ENCODE measurements at places on chromosomes 3 and 15. TPM values are rescaled to one million over a fixed set of nuclear protein-coding genes. Genes with fewer than 3 reads are reported as not detected.

The GOLGA6L4 gene
- 0.39 TPM for total RNA-seq

The THBS1 gene
- total RNA-seq = 64.6 TPM

The SOX14 gene
- total RNA-seq = not detected

The IQCF5 gene
- total RNA-seq = not detected

The TTBK2 gene
- 3.0 TPM for total RNA-seq

The TEX264 gene
- 74.3 TPM for total RNA-seq

The SKOR1 gene
- not detected for total RNA-seq

The RNU5B-1 gene
- not detected for total RNA-seq

The LAMB2 gene
- 72.0 TPM for total RNA-seq

The ZWILCH gene
- total RNA-seq = 40.0 TPM

The RAB8B gene
- 14.1 TPM for total RNA-seq

The DGKG gene
- total RNA-seq = 5.8 TPM

The PEX5L gene
- not detected for total RNA-seq

The LRTM1 gene
- total RNA-seq = not detected

The CCK gene
- total RNA-seq = 1.7 TPM

The GOLGA6D gene
- total RNA-seq = not detected

The IL20RB gene
- 0.99 TPM for total RNA-seq

The KATNBL1 gene
- 33.4 TPM for total RNA-seq

The GOLGA8H gene
- 2.9 TPM for total RNA-seq

The PPARG gene
- 42.1 TPM for total RNA-seq

The C3orf49 gene
- not detected for total RNA-seq

The CILP gene
- total RNA-seq = 0.67 TPM

The EPHB1 gene
- 0.24 TPM for total RNA-seq

The MINAR1 gene
- 0.59 TPM for total RNA-seq

The CCR1 gene
- not detected for total RNA-seq

The NOX5 gene
- 0.18 TPM for total RNA-seq

The SYNPR gene
- not detected for total RNA-seq

The RARB gene
- 16.5 TPM for total RNA-seq

The NUP210 gene
- total RNA-seq = 25.7 TPM

The TMEM41A gene
- total RNA-seq = 19.6 TPM

The LRRC3B gene
- total RNA-seq = not detected

The CCDC13 gene
- total RNA-seq = 0.61 TPM

The SEMA3B gene
- 7.7 TPM for total RNA-seq

The PLA2G4E gene
- total RNA-seq = not detected

The RFTN1 gene
- total RNA-seq = 3.6 TPM

The SLC7A14 gene
- not detected for total RNA-seq

The TRPM7 gene
- 26.7 TPM for total RNA-seq

The FOXB1 gene
- not detected for total RNA-seq

The CLDN1 gene
- 18.2 TPM for total RNA-seq

The SLCO2A1 gene
- 0.38 TPM for total RNA-seq

The BMF gene
- total RNA-seq = 2.4 TPM

The FAM240A gene
- not detected for total RNA-seq

The VEPH1 gene
- total RNA-seq = 0.25 TPM

The ZNF660 gene
- not detected for total RNA-seq

The KCNMB3 gene
- total RNA-seq = 1.3 TPM

The FRMD4B gene
- 0.70 TPM for total RNA-seq

The HIGD2B gene
- 0.10 TPM for total RNA-seq

The EEF1AKMT4 gene
- total RNA-seq = 10.6 TPM

Data from A549 treated with dexamethasone at 1 μM for 4 hours (cell line).